Panc1 (cell line): ENCODE measurements at places on chromosomes 12 and 14.

DNA sequence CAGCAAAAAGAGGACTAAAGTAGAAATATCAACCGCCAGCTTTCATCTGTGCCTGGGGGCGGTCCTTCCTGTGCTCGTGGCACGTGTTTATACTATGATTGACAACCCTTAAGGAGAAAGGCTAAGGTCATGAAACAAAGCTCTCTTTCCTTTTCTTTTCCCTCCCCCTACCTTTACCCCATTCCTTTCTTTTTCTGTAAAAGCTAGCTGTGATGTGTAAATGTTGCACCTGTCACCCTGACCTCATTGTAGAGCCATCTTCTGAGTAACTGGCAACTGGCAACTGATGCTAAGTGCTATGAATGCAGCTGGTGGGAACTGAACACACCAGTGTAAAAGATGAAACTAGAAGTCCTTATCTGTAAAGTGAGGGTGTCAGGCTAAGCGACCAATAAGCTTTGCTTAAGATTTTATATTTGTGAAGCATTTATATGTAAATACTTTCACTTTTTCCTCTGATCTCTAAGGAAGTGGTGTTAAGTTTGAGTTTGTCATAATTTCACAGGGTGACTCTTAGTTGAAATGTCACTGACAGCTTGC lies 102.8 kb upstream of the BCAT1 start:
- no peak for DNase-seq

- DNase-seq = no peak
Measured at GRCh38 chr12:94157981-94158411, 9.6 kb downstream of the PLXNC1 start.

DNA sequence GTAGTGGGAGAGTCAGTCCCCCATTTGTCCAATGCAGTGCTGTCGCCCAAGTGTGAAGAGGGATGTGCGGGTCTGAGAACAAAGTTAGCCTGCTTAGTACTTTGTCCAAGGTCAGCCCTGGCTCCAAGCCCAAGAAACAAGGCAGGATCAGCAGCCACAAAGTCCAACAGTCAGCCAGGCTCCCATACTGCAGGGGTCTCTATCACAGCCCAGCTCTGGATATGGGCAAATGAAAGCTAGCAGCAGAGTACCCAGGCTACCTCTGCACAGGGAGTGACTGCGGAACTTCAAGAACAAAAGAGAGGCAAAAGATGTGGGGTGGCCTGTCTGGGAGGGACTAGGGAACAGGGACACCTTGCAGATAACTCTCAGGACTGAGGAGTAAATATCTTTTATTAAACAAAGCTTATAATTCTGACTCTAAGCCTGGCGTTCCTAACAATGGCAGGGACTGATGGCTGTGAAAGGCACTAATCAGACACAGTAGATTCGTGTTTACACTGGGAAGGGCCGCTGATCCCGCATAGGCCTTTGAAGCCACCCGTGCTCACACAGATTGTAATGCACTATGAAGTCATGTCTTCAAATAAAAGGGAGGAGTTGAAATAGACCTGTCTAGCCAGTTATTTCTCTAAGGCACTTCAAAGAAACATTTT lies 91.0 kb upstream of the EEA1 start:
- DNase-seq = no peak

DNA sequence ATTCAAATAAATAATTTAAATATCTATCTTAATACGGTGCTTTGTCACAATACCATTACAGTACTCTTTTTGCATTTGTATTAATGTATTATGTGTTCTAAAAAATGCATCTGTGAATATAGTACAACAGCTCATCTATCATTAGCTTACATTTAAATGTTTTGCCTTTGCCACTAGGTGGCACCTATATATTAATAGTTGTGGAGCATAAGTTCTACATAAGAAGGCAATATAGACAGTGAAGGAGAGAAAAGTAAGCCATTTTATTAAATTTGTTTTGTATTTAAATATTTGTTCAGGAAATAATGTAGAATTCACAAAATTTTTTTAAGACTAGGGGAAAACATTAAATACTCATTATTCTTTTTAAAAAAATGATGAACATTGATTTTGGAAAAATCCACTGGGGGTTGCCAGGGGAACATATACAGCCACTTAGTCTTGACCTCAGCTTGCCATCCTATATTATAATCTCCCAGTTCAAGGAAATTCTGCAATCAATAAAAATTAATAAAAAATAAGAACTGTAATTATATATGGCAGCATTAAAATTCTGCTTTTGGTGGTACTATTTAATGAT lies 9.8 kb downstream of the CCER1 start:
- DNase-seq = no peak

- no peak for DNase-seq
Measured at GRCh38 chr12:78385541-78385940, 479.0 kb upstream of the SYT1 start.

- no peak for DNase-seq
Measured at GRCh38 chr12:21580748-21581516, 23.7 kb downstream of the GYS2 start.

DNA sequence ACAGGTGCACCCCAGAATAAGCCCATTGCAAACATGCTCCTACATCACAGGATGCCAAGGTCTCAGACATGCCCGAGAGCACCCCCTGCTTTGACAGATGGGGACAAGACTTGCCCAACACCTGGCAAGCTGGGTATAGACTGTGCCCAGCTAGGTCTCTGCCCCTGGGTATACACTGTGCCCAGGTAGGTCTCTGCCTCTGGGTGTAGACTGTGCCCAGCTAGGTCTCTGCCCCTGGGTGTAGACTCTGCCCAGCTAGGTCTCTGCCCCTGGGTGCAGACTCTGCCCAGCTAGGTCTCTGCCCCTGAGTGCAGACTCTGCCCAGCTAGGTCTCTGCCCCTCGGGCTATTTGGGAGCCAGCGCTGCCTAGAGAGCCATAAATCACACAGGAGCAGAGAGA lies 85.9 kb downstream of the CCDC88C start:
- no peak for DNase-seq

DNA sequence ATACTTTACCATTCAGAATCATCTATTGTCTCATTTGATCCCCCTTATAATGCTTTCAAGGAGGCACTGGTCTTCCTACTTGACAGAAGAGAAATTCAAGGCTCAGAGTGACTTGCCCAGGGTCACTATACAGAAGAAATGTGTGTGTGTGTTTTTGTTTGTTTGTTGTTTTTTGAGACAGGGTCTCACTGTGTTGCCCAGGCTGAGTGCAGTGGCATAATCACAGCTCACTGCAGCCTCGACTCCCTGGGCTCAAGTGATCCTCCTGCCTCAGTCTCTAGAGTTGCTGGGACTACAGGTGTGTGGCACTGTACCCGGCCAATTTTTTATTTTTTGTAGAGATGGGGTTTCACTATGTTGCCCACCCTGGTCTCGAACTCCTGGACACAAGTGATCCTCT lies 22.9 kb downstream of the IRF2BPL start:
- DNase-seq = no peak

DNA sequence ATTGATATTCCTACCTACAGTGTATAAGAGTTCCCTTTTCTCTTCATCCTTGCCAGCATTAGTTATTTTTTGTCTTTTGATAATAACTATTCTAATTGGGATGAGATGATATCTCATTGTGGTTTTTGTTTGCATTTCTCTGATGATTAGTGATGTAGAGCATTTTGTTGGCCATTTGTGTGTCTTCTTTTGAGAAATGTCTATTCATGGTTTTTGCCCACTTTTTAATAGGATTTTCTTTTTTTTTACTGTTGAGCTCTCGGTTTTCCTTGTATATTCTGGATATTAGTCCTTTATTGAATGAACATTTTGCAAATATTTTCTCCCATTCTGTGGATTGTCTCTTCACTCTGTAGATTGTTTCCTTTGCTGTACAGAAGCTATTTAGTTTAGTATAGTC lies 79.6 kb upstream of the AMIGO2 start:
- DNase-seq = no peak

GRCh38 chr12:3190101-3190500 lies 112.9 kb downstream of the TSPAN9 start:
- no peak for DNase-seq

DNA sequence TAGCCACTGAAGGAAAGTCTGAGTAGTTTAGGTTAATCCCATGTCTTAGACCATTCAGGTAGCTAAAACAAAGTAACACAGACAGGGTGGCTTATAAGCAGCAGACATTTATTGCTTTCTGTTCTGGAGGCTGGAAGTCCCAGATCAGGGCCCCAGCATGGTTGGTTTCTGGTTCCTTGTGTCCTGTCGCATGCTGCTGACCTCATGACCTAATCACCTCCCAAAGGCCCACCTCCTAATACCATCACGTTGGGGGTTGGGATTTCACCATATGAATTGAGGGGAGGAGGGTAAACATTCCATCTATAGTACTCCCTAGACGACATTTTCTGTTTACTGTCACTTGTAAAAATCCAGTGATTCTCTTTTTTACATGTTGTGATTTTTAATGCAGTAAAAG lies 148.6 kb downstream of the FBXL14 start:
- no peak for DNase-seq

DNA sequence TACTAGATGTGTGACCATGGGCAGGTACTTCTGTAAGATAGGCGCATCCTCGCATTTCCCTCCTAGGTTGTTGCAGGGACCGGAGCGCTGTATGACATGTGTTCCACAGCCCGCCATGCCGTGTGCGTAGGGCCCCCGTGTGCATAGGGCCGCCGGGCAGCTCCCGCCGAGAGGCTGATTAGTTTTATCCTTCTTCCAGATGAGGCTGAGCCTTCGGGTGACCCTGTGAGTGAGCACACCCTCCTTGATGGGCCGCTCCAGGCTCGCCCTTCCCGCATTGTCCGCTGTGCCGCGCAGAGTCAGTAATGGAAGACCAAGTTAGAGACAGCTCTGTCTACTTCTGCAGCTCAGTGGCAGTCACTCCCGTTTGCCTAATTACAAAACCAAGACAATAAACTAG lies 72.9 kb upstream of the DYNC1H1 start:
- DNase-seq = no peak

DNA sequence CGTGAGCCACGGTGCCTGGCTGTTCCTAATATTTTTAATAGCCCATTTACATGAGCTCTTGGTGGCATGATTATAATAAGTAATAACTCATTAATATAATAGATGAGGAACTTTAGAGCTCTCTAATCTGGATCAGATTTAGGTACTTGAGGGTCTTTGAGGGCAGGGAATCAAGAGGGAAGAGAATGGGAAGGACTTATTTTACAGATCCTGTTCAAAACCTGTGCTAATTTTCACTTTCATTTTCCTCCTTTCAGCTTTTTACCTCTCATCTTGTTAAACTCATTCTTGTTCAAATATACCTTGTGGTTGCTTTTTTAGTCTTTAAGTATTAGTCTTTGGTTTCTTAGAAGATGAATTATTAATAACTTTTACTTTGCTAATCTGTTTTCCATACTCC lies 5.6 kb downstream of the NECAP1 start:
- DNase-seq = no peak

GRCh38 chr12:6532927-6533652 lies 1.2 kb upstream of the GAPDH start:
- no peak for DNase-seq

- DNase-seq = no peak
Measured at GRCh38 chr12:79766705-79767464, 76.1 kb upstream of the PAWR start.

DNA sequence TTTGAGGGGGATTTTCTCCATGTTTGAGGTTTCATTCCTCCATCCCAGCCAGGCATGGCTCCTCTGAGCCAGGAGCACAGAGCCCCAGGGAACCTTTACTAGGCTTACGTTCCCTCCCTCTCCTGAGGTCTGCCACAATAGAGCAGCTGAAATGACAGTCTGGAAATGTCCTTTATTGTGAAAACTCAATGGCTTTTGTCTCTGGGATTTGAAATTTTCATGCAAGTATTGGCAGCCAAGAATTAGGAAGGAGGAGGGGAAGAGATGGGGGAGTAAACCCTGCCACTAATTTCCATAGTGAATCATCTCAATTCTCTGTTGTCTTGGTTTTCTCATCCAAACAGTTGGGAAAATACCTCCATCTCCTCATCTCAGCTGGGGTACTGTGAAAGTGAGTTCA lies 2.6 kb upstream of the PLEKHG3 start:
- DNase-seq = no peak

GRCh38 chr14:74879427-74880182 lies 2.1 kb upstream of the DLST start:
- no peak for DNase-seq

- no peak for DNase-seq
Measured at GRCh38 chr12:121943926-121944325, 25.5 kb downstream of the CFAP251 start.

GRCh38 chr14:57640036-57640435 lies 146.4 kb upstream of the CCDC198 start:
- DNase-seq = no peak

DNA sequence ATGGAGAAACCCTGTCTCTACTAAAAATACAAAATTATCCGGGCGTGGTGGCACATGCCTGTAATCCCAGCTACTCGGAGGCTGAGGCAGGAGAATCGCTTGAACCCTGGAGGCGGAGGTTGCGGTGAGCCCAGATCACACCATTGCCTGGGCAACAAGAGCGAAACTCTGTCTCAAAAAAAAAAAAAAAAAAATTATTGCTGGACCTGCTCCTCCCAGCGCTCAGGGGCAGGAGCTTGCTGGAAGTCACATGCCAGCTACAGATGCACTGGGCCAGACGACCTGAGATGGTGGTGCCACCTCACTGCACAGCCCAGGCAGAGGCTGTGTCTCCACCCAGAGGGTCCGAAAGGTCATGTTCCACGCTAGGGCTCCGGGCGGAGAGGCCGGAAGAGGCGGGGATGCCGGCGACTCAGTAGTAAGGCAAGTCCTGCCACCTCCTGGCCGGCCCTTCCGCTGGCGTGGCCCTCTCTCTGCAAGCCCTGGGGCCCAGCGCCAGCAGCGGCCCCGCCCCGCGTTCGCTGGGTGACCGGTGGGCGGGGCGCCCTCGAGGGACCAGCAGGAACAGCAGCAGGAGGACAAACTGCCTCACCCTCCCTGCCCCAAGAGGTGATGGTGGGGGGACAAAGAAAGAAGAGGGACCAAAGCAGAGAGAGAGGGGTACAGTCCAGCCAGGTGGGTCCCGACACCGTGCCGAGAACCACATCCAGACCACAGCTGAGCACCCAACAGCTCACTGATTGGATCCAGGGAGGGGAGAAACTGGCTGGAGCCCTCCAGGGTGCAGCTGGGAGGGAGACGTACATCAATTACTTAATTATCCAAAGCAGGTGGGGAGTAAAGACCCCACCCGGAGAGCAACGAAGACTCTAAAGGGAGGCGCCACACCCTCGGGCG lies 3.6 kb upstream of the RHOF start:
- no peak for DNase-seq

DNA sequence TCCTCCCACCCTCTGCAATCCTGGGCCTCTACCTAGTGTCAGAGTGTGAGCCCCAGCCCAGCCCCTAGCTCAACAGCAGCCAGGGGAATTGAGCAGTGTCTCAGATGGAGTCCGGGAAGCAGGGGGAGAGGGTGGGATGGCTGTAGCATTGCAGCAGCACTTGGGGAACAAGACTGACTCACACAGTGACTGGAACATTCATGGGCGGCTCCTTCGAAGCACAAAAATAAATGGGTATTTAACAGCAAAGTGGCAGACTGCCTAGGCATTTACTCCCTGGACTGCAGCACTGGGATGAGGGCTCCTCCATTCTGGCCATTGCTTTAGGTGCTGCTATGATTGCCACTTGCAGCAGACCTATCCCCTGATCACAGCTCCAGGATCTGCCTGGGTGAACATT lies 46.0 kb upstream of the STK38L start:
- no peak for DNase-seq
